ENCODE measurements at places on chromosomes 12 and 14.
A peak's percentile ranks its signal among the peaks of the same experiment; 100 is the strongest.

- DNase-seq: peak; percentile 44
These were observed 1.5 kb downstream of the LAG3 start for GRCh38 chr12:6773590-6774351.

DNA sequence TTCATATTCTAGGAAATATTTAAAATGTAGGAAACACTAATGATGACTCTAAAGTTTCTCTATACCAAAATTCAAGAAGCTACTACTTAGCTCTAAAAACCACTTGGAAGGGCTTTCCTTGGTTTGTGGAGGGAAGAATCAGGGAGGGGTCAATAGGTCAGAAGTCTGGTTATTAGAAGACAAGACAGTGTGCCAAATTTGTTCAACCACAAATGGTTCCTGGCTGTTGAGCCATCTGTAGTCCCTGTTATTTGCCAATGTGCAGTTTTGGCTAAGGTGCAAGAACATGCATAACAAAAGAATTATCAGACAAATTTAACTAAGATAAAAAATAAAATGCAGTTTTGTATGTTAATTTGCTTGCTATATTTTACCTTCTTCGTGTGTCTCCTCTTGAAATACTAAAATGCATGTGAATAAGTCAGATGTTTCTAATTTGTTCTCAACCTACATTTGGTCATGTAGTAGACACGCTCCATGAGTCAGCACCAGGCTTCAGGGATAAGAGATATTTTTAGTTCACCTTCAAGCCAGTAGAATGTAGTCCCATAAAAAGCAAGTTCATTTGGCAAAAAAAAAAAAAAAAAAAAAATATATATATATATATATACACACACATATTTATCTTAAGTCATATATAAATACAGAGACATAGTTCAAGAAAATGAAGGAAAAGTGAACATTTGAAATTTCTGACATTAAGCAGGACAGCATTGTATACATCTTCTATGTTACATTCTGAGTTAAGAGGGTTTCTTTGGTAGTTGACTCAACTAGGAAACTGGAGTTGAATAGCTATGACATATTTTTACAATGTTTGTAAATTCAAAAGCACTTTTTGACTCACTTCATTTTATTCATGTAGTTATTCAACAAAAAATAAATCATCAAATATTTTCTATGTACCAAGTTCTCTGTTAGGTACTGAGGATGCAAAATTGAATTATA is 123.3 kb downstream of the KCNC2 start:
- DNase-seq: peak; percentile 6

DNA sequence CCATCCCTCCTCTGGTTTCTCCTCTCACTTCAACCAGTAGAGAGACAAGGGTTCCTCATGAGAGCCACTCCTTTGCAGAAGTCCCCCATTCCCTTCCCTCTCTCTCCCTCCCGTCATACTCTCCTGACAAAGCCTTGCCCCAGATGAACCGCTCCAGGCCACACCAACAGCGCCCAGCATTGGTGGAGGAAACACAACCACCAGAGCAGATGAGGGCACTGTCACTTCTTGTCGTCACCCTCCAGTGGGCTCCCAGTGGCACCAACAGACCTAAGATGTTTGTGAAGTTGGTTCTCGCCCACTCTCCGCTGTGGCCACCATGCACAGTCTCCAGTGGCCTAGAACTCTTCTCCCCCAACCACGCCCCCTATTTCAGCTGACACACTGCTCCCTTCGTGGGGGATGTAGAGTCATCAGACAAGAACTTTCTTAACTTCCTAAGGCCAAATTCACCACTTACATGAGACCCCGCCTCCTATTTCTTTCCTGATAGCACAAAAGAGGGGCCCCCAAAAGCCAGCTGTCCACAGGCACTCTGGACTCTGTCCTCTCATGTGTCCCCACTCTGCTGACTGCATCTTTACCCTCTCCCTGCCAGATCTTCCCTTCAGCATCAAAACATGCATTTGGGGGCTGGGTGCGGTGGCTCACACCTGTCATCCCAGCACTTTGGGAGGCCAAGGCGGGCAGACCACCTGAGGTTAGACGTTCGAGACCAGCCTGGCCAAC is 29.2 kb upstream of the PLEKHG6 start:
- DNase-seq: no peak

GRCh38 chr14:87186737-87187136 is 806.2 kb downstream of the GALC start:
- DNase-seq: no peak

- DNase-seq: peak; percentile 13
These were observed 14.7 kb downstream of the AACS start for GRCh38 chr12:125079648-125080645.

DNA sequence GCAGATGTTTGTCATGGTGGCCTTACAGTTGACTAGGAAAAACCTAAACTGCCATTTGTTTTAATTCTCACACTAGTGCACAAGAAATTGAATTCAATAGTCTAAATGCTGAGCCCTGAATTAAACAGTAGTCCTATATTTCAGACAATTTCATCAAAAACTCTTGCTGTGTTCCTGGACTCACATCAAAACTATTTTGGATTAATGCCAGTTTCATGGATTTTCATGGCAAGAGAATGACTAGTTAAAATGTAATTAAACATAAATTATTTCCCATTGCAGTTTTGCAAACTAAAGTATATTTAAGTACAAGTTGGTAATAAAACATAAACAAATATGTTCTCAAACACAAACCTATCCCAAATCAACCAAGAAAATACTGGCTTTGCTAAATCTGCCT is 468.0 kb upstream of the PRICKLE1 start:
- DNase-seq: no peak

DNA sequence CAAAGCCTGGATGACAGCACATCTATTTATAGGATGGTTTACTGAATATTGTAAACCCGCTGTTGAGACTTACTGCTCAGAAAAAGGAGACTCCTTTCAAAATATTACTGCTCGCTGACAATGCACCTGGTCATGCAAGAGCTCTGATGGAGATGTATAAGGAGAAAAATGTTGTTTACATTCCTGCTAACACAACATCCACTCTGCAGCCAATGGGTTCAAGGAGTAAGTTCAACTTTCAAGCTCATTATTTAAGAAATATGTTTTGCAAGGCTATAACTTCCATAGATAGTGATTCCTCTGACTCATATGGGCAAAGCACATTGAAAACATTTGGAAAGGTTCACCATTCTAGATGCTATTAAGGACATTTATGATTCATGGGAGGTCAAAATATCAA is 201.7 kb downstream of the SNAPC1 start:
- no peak for DNase-seq

DNA sequence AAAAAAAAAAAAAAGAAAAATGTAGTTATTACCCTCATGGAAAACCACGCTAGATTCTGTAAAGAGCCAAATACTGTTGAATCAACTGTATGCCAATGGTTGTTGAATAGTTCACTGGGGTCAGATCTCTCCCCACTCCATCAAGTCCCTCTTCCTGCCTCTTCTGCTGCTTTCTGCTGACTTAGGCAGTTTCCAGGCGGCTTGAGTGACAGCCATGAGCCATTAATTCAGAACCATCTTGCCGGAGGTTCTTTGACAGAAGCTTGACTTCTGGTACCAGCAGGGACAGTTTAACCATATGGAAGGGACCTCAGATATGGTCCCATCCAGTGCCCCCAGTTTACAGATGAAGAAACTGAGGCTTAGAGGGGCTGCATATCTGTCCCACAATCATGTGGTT is 34.5 kb downstream of the TSPAN11 start:
- DNase-seq: no peak

DNA sequence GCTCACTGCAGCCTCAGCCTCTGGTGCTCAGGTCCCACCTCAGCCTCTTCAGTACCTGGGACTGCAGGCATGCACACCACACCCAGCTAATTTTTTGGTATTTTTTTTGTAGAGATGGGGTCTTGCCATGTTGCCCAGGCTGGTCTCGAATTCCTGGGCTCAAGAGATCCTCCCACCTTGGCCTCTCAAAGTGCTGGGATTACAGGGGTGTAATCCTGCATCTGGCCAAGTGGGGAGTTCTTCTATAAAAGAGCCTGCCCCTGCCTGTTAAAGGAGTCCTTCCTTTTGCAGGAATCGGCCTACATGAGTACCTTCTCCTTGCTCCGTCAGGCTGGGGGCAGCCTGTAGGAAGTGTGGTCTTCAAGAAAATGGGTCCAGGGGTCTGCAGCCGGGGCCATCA is 54.1 kb upstream of the RASSF3 start:
- DNase-seq: no peak

- peak; percentile 92 for DNase-seq
These were observed 9.5 kb downstream of the HHIPL1 start for GRCh38 chr14:99654235-99654985.

- peak; percentile 29 for DNase-seq
These were observed 37.5 kb upstream of the DTX1 start for GRCh38 chr12:113019025-113019424.

- no peak for DNase-seq
These were observed 24.8 kb upstream of the VASH1 start for GRCh38 chr14:76736514-76736913.

DNA sequence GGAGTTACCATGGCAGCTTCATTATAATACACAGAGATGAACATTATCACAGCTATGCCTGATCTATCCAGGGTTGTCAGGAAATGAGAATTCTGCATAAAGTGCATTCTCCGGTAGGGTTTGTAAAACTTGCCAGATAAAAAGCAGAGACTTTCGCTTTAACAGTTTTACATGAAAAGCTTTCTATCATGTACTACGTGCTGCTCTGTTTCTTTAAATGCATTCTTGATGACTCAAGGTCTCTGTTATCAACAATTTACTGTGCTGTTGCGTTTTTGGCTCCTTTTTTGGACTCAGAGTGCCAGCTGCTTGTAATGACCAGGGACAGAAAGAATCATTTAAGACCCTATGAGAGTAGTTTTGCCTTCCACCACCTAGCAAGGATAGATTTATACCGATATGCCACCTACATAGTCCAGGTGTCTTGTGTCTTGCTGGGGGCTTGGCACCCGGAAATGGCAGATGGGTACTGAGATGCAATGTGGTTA is 371.2 kb downstream of the BTG1 start:
- no peak for DNase-seq

DNA sequence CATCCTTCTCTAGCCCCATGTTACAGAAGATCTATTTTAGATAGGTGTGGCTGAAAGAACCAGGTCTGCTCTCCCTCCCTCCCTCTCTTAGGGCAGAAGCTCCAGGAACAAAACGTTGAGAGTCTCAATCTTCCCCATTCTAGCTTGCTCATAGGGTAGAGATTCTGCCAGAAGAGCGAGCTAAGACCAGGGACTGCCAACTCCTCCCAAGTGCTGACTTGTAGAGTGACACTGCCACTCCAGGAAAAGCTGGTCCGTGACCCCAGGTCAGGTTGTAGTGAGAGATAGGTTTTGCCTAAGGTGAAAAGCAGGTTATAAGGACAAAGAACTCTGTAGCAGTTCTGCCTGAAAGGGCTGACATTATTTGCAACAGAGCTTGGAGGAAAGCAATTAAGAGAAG is 73.4 kb downstream of the INSM2 start:
- DNase-seq: no peak

DNA sequence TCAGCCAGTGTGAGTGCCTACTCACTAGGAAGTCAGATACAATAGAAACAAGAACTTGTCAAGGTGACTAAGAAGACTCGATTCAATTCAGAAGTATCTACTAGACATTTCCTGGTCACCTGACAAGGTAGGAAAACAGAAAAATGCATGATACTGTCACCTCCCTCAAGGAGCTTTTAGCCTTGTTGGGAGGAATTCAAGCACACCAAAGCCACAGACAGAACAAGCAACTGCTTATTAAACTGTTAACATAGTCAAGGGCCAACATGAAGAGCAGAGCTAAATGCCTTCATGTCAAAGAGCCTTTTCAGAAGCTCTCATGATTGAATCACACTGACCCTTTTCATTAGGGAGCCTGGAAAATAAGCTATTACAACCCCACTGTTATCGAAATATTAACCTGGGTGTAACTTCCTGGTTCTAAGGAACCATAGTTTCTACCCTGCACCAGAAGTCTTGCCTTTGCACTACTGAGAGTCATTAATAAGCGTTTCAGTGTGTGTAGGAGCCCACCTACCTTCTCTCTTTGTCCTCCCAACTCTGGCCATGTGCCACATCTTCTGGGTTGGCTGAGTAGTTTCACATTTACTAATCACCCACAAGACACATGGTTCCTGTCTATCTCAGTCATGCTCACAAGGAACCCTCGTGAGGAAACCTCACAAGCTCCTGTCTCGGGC is 31.0 kb upstream of the LGALS3 start:
- DNase-seq: no peak

Measured in cardiac muscle cell (in vitro differentiated cells and primary cell).